ENCODE measurements at places on chromosomes 3 and 15.

- DNase-seq: no peak
These were observed 26.8 kb downstream of the SLC6A6 start for GRCh38 chr3:14429237-14429636.

- DNase-seq: no peak
These were observed 96.6 kb downstream of the CGNL1 start for GRCh38 chr15:57472861-57473260.

GRCh38 chr3:179247289-179248015, 3.5 kb downstream of the KCNMB3 start:
- no peak for DNase-seq

- no peak for DNase-seq
These were observed 24.5 kb downstream of the KCNMB2 start for GRCh38 chr3:178560759-178561158.

DNA sequence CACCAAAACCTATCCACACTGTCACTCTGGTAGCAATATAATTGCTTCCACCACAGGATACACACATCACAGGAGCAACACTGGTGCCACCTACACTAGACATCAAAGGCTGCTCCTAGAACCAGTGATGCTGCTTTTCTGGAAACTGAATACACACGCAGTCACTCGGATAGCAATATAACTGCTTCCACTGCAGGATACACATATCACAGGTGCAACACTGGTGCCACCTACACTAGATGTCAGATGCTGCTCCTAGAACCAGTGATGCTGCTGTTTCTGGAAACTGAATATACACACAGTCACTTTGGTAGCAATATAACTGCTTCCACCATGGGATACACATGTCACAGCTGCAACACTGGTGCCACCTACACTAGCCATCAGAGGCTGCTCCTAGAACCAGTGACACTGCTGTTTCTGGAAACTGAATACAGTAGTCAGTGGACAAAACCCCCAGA, 6.9 kb upstream of the TNFSF10 start:
- DNase-seq: no peak

DNA sequence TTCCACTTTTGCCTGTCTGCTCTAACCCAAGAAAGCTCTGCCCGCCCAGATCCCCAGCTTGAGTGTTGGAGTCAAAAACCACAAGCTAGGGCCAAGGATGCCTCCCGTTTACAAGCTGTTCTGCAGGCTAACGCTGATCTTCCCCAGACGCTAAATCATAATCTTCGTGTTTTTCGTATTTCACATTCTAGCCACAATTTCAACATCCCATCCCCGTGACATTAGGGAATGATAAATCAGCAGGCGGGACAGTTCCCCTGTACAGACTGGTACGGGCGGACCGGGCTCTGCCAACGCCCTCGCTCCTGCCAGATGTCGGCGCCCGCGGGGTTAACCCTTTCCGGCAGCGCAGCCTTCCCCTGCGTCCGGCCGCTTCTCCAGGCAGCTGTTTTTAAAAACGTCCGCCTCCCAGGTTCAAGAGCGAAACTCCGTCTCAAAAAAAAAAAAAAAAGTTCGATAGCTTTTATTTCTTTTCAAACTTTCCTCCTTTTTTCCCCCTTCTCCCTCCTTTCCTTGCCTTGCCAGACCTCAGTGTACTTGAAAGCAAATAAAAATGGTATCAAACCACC, 81.0 kb upstream of the BNC1 start:
- DNase-seq: peak; percentile 43

GRCh38 chr15:68614286-68615035, 35.7 kb downstream of the CORO2B start:
- DNase-seq: peak; percentile 80

DNA sequence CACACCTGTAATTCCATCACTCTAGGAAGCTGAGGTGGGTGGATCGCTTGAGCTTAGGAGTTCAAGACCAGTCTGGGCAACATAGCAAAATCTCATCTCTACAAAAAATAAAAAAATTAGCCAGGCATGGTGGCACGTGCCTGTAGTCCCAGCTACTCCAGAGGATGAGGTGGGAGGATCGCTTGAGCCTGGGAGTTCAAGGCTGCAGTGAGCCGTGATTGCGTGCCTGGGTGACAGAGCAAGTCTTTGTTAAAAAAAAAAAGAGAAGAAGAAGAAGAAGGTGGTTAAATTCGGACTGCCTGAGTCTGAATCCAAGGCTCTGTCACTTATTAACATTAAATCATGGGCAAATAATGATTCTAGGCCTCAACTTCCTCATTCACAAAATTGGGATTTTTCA, 51.0 kb downstream of the EOMES start:
- DNase-seq: no peak

DNA sequence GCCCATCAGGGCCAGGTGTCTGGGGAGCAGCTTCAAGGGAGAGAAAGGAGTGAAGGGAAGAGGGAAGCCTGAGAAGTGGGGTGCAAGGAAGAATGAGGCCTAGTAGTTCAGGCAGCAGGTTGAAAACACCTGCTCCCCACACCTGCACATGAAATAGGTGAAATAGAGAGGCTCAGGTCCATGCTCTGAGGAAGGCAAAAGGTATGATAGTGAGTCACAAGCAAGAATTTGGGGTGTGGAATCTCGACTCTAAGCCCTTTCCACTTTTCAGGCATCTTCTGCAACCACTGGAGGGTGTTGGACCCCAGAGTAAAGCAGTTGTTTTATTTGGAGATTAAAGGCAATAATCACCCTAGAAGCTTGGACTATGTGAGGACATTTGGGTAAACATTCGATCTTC, 157.5 kb downstream of the CTNNB1 start:
- DNase-seq: no peak

DNA sequence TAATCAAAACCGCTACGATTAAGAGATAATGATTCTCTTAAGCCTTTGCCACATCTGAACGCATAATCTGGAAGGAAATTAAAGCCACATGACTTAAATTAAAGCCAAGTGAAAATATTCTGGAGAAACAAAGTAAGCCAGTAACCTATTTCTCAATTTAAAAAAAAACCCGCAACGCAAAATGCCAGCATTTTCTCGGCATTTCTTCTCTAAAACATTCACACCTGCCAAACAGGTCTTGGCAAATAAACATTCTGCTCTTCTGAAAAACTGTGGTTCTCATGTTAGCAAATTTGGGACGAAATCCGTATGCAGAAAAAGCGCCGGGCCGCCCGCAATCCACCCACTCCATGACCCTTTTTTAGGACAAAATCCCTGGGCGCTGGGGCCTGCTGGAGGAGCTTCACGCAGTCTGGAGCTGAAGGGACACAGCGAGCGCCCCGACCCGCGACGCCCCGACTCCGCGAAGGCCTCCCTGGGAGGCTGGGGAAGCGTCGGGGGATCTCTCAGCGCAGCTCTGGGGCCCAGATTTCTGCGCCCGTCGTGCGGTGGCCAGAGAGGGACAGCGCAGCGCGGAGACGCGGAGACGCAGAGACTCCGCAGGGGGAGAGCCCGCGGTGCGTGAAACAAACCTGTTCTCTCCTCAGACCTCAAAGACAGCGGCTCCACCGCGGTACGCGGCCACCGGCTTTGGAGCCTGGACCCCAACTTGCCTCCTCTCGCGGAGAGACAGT, 471 bp downstream of the NKIRAS1 start:
- DNase-seq: no peak

DNA sequence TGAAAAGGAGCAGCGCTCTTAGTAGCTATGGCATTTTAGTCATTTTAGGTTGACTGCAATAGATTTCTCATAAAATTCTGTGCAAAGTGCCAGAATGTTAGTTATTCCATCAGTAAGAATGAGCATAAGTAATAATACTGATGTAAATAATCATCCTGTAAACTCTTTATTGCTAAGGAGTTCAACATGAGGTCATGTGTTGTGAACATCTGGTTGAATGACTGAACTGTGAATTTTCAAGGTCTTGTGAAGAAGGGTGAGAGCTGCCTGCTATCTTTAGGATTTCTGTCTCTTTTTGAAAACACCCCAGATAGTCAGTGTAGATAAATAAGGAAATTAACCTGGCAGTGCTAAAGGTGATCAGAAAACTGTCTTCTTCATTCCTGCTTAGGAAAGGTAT, 333.4 kb upstream of the TBC1D5 start:
- no peak for DNase-seq

DNA sequence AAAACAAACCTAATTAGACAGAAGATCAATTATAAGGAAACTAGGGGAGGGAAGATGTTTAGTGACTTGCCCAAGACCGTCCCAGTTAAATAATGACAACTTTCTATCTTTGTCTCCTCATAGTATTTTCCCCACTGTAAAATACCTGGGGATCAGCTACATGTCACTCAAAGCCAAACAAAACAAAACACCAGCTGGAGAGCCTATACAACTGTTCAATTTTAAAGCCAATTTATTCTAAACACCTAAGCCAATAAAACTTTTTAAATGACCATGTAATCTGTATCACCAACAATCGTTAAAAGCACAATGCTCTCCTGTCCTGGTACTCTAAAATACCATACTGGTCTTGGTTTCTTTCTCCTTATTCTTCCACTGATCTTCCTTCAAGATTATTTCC, 168.4 kb downstream of the STAG1 start:
- DNase-seq: no peak

DNA sequence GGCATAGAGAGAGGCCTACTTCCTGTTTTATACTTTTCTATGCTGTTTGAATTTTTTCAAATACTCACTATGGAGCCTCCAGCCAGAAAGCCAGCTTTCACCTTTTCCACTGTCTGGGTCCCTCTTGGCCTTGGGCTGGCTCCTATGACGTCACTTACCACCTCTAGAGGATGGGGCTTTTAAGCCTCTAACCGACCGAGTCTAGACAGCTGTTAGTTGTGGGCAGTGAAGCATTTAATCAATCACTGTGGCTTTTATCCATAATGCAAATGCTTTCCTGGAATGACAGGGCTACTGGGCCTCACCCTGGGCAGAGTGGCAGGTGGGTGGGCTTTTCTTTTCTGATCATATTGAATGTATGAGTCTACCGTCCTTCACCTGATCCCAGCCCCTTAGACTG, 61.9 kb downstream of the LRRK1 start:
- peak; percentile 36 for DNase-seq

GRCh38 chr3:56909349-56909748, 107.6 kb upstream of the ARHGEF3 start:
- no peak for DNase-seq

- DNase-seq: no peak
These were observed 48.7 kb downstream of the FBN1 start for GRCh38 chr15:48596841-48597240.

GRCh38 chr3:95539950-95540483, 1274.4 kb upstream of the EPHA6 start:
- no peak for DNase-seq

GRCh38 chr3:198026620-198027019, 66.6 kb downstream of the LMLN start:
- DNase-seq: no peak

DNA sequence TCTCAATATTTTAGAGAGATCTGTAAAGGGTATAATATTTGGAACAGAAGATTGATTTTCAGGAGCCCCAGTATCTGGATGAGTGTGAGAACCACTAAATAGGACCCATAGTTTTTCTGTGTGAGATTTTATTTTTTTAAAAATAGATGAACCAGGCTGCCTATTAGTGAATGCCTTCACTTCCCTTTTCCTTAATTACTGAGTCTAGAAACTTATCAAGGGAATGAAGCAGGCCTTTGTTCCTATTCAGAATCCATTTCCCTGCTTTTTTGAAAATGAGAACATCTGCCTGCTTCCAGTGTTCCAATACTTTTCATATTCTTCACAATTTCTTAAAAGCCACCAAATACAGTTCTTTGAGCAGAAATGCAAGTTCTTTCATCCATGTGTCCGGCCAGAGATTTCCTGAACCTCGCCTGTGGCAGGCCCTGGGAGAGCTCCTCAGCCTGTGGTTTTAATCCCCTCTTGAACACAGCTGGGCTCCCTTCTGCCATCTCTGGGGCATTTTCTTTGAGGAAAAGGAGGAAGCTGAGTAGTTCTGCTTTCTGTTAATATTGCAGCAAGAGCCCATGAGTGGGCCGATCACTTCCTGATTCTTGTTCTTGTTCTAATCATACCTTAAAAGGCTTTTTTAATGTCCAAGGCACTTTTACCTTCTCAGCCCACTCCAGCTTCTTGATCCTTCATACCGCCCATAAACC, 4.7 kb downstream of the EHD4 start:
- no peak for DNase-seq

- DNase-seq: no peak
These were observed 1.1 kb downstream of the THSD4 start for GRCh38 chr15:71116366-71116765.

DNA sequence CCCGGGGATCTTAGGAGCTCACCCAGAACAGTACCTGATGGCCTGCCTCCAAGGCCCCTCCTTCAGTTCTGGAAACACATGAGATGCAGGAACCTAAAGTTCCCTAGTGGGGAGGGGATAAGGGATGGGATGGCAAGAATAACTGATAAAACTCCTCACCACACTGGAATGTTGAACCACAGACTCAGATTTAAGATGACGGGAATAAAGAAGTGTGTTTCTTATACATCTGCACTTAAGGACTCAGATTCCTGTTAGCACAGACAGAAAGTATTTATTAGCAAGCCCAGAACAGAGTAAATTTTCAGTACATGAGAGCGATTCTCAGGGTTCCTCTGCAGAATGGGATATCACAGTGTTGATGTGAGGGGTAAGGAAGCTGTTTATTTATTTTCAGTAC, 245.2 kb downstream of the TLE3 start:
- no peak for DNase-seq

DNA sequence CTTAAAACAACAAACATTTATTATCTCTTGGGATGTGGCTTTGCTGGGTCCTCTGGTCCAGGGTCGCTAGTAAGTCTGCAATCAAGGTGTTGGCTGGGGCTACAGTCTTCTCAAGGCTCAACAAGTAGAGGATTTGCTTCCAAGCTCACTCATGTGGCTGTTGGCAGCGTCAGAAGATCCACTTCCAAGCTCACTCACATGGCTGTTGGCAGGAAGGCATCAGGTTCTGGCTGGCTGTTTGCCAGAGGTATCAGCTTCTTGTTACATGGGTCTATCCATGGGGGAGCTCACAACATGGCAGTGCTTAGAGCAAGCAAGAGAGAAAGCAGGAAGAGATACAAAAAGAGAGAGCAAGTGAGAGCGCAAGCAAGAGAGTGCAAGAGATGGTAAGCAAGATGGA, 15.0 kb upstream of the BNC1 start:
- no peak for DNase-seq

DNA sequence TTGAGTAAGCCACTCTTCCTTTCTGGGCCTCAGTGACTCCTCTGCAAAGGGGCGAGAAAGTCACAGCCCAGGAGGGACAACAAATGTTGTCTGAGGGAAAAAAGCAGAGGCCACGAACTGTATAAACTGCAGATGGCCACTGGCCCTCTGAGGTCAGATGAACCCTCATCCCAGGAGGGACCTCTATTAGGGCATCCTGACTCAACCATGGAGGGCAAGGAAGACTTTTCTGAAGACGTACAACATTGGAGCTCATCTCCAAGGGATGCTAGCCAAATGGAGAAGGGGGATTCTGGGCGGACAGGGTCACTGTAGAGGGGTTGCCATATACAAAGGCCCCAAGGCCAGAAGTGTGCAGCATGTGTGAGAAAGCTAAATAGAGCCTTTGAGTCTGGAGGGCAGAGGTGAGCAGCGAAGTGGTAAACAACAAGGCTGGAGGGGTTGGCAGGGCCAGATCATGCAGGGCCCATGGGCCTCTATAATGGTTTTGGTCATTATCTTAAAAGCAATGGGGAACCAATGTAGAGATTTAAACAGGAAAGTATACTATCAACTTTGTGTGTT, 16.7 kb downstream of the GRAMD2A start:
- no peak for DNase-seq
